ENCODE measurements at places on chromosomes 3 and 15. TPM values are rescaled to one million over a fixed set of nuclear protein-coding genes. Genes with fewer than 3 reads are reported as not detected.

GRCh38 chr3:127710155-127710941 is 37.6 kb downstream of the ABTB1 start:
- no peaks in the 10 kb centered on the region for H3K27me3 ChIP-seq
- no peak overlapping the region for H3K4me3 ChIP-seq
- no peak overlapping the region for H3K27ac ChIP-seq
- peaks cover 4% of the 10 kb centered on the region for H3K4me1 ChIP-seq
- DNase-seq, result peak; percentile 21
- no peaks in the 10 kb centered on the region for H3K36me3 ChIP-seq

GRCh38 chr3:115301364-115301860 is 154.3 kb upstream of the ZBTB20 start:
- H3K27ac ChIP-seq, result no peak overlapping the region
- no peaks in the 10 kb centered on the region for H3K36me3 ChIP-seq
- DNase-seq, result no peak
- no peaks in the 10 kb centered on the region for H3K4me1 ChIP-seq
- H3K4me3 ChIP-seq, result no peak overlapping the region

GRCh38 chr3:48086705-48087104 is 70.5 kb upstream of the MAP4 start:
- H3K36me3 ChIP-seq, result peaks cover 13% of the 10 kb centered on the region
- no peak overlapping the region for H3K27ac ChIP-seq
- DNase-seq, result no peak
- H3K4me1 ChIP-seq, result no peaks in the 10 kb centered on the region
- H3K4me3 ChIP-seq, result peak overlapping the region; percentile 96
- no peaks in the 10 kb centered on the region for H3K27me3 ChIP-seq

- no peak overlapping the region for H3K4me3 ChIP-seq
- H3K36me3 ChIP-seq, result no peaks in the 10 kb centered on the region
- DNase-seq, result no peak
- H3K27me3 ChIP-seq, result peaks cover 6% of the 10 kb centered on the region
These were observed 4.3 kb downstream of the CHL1 start for GRCh38 chr3:200758-201325.

- no peak overlapping the region for H3K27ac ChIP-seq
- DNase-seq, result no peak
- H3K36me3 ChIP-seq, result peaks cover 3% of the 10 kb centered on the region
- no peaks in the 10 kb centered on the region for H3K4me1 ChIP-seq
- H3K4me3 ChIP-seq, result no peak overlapping the region
These were observed 118.2 kb upstream of the GOLIM4 start for GRCh38 chr3:168213920-168214319.

GRCh38 chr15:37941779-37942178 is 7.3 kb downstream of the TMCO5A start:
- DNase-seq, result no peak
- H3K27ac ChIP-seq, result no peak overlapping the region
- H3K4me3 ChIP-seq, result no peak overlapping the region
- H3K27me3 ChIP-seq, result no peaks in the 10 kb centered on the region
- no peaks in the 10 kb centered on the region for H3K4me1 ChIP-seq
- no peaks in the 10 kb centered on the region for H3K36me3 ChIP-seq

DNA sequence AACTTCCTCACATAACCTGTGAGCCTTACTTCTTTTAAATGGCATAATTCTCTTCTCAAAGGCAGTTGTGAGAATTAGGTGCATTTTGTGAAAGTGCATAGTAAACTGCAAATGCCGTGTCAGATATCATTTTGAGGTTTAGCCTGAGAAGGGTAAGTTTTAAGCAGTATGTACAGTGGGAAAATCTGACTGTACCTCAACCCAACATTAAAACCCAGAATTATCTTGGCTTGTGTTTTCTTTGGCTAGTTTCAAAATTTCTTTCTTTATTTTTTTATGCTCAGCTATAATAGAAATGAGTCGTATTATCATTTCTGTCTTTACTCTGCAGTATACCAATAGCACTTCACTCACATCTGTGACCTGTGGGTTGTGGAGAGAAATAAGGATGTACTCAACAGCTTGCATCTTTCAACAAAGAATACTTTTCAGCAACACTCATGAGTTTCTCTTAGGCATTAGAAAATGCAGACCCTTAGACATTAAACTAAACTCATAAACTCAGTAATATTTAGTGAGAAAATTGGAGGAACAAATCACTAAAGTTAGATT is 65.7 kb downstream of the RASA2 start:
- no peaks in the 10 kb centered on the region for H3K4me1 ChIP-seq
- H3K27me3 ChIP-seq, result no peaks in the 10 kb centered on the region
- no peak for DNase-seq
- H3K27ac ChIP-seq, result no peak overlapping the region
- no peaks in the 10 kb centered on the region for H3K36me3 ChIP-seq

GRCh38 chr15:60580650-60581376 is 101.9 kb upstream of the ICE2 start:
- H3K27me3 ChIP-seq, result no peaks in the 10 kb centered on the region
- peaks cover 14% of the 10 kb centered on the region for H3K4me1 ChIP-seq
- no peak overlapping the region for H3K4me3 ChIP-seq
- no peak for DNase-seq

- H3K27me3 ChIP-seq, result peaks cover 9% of the 10 kb centered on the region
- H3K27ac ChIP-seq, result no peak overlapping the region
- H3K36me3 ChIP-seq, result no peaks in the 10 kb centered on the region
- H3K4me1 ChIP-seq, result no peaks in the 10 kb centered on the region
- peak; percentile 53 for DNase-seq
These were observed 63.7 kb downstream of the SLC30A4 start for GRCh38 chr15:45458746-45459403.

DNA sequence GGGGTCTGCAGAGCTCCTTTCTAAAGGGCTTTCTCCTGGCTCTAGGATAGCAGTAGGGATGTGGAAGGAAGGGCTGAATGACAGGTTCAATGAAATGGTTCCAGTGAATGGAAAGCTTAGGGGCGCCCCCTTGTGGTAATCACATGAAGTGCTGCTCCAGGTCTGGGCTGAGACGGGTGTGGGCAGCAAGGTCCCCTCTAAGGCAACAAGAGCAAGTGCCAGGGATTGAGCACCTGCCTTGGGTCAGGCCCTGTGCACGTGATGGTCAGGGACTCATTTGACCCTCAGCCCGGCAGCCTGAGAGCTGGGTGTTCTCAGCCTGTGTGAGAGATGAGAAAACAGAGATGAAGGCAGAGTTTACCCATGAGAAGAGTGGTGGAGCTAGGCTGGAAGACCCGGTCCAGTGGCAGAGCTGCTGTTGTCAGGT is 12.1 kb upstream of the CX3CR1 start:
- H3K4me3 ChIP-seq, result no peak overlapping the region
- no peak overlapping the region for H3K27ac ChIP-seq
- no peaks in the 10 kb centered on the region for H3K4me1 ChIP-seq
- DNase-seq, result peak; percentile 89
- H3K36me3 ChIP-seq, result no peaks in the 10 kb centered on the region

GRCh38 chr3:196440041-196440537 is 7.9 kb upstream of the UBXN7 start:
- H3K27me3 ChIP-seq, result no peaks in the 10 kb centered on the region
- no peak for DNase-seq
- H3K27ac ChIP-seq, result no peak overlapping the region
- H3K36me3 ChIP-seq, result no peaks in the 10 kb centered on the region

DNA sequence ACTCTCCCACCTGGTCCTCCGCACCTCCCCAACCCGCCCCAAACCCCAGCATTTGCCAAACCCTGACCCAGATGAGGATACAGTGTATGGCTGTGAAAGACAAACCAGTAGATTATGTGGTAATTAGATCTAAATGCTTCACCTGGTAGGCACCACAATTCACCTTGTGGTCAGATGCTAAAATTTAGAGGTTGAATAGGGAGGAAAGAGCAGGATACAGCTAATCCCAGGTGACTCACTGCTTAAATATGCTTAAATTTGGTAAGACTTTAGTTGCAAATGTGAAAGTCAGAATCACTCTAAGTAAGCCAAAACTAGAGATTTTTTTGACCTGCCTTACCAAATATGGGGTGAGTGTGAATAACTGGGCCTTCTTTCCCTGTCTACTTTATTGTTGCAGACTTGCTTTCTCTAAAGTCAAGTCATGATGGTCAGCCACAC is 105.5 kb downstream of the MME start:
- H3K27me3 ChIP-seq, result no peaks in the 10 kb centered on the region
- H3K27ac ChIP-seq, result no peak overlapping the region
- H3K4me1 ChIP-seq, result no peaks in the 10 kb centered on the region
- DNase-seq, result peak; percentile 31
- H3K4me3 ChIP-seq, result no peak overlapping the region

DNA sequence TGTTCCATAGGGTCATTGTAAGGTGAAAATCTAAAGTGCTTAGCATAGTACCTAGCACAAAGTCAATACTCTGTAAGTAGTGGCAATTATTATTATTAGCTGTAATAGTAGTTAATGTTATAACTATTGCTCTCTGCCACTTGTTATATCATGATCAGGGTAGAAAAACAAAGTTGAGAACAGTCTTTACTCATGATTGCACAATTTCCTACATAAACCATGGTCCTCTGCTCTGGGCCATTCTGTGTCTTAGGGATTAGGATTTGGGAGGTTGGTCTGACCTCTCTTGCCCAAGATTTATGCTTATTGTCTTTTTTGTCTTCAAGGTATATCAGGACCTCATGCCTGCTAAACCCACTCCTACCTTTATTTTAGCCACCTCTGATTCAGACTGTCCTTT is 4.3 kb upstream of the LRRC58 start:
- no peak for DNase-seq
- H3K4me1 ChIP-seq, result no peaks in the 10 kb centered on the region
- H3K4me3 ChIP-seq, result no peak overlapping the region
- no peaks in the 10 kb centered on the region for H3K27me3 ChIP-seq
- H3K36me3 ChIP-seq, result no peaks in the 10 kb centered on the region
- no peak overlapping the region for H3K27ac ChIP-seq

DNA sequence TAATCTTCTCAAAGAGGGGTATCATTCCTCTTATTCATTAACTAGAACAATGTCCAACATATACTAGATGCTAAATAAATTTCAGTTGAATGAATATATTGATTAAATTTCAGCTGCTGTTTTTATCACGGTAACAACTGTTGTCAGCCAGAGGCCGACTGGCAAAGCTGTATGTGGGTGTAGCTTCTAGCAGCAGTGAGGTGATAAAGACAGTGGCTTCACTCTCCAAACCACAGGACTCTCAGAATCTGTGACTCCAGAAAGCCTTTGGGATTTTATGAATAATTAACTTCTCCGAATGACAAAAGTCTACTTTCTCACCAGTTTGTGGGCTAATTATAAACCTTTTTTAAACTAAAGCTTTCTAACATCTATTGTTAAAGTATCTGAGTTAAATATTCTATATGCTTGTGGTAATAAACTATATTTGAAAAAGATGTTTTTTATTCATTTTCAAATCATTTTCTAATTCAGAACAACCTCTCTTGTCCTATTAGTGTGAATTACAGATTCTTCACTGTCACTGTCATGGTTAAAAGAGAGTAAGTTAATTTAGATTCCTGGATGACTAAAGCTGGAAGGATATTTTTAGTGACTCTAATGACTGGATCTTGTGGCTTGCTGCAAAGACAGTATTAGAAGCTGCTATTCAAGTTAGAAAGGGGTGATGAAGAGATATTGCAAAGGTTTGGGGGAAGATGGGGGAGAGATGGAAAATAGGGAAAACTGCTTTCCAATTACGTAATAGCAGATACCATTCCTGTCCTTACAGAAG is 796.4 kb upstream of the ARPP21 start:
- no peaks in the 10 kb centered on the region for H3K36me3 ChIP-seq
- no peaks in the 10 kb centered on the region for H3K27me3 ChIP-seq
- no peak overlapping the region for H3K27ac ChIP-seq
- no peak overlapping the region for H3K4me3 ChIP-seq
- no peak for DNase-seq

GRCh38 chr3:42508562-42508961 is 6.1 kb downstream of the VIPR1 start:
- peaks cover 7% of the 10 kb centered on the region for H3K4me1 ChIP-seq
- peaks cover under 1% of the 10 kb centered on the region for H3K36me3 ChIP-seq

DNA sequence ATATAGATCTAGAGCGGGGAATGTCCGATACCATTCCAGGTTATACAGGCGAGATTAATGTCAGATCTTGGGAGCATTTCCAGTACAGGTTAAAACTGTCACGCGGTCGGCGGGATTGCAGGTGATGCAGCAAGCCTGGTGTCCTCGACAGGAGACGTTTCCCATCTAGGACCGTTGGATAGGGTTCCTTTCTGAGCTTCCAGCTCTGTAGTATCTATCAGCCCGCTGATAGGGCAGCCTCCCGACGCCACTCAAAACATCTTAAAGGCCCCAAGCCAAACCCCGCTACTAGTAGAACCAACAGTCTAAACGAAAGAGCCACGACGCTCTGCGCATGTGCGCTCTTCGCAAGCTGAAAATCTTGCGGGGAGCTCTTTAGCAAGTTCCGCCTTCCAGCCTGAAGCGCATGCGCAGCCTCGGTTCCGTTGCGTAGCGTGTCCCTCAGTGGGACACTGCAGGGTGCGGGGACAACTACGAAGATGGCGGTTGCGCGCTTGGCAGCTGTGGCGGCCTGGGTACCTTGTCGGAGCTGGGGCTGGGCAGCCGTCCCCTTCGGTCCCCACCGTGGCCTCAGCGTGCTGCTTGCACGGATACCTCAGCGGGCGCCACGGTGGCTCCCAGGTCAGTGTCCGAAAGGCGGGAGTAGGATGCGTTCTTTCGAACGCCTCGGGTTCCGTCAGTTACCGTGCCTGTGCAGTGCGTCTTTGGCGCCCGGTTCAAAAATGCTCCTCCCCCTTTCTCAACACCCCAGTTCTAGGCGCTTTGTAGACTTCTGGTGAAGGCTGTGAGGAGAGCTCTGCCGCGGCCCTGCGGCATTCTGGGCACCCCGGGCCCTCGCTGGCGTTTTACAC is at the start of gene ABHD10:
ABHD10 (plus strand) TSS at position 444 of the 851 bp plus-strand sequence; CDS start at position 480, 36 bp downstream.
- H3K36me3 ChIP-seq, result no peaks in the 10 kb centered on the region
- no peaks in the 10 kb centered on the region for H3K4me1 ChIP-seq
- H3K27me3 ChIP-seq, result no peaks in the 10 kb centered on the region
- peak within 1 kb of the TSS; percentile 87 for H3K4me3 ChIP-seq

GRCh38 chr3:121411523-121411922 is 134.3 kb downstream of the POLQ start:
- DNase-seq, result no peak
- H3K4me3 ChIP-seq, result no peak overlapping the region
- H3K4me1 ChIP-seq, result no peaks in the 10 kb centered on the region
- H3K36me3 ChIP-seq, result no peaks in the 10 kb centered on the region

DNA sequence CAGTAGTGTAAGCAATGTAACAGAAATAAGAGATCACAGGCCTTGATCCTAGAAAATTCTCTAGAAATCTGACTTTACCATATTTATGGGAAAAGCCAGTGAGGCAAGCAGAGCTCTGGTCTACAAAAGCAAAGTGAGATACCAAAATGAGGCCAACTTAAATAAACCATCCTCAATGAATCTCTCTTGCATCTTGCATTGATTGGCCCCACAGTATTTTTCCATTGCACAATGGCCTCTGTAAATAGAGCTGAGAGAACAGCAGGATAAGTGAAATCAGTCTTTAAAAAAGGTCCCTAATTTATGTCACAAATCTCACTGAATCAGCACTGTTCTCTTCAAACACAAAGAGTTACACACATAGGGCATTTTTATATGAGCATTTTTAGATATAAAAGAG is 8.9 kb downstream of the CFAP20DC start:
- H3K4me3 ChIP-seq, result no peak overlapping the region
- no peak overlapping the region for H3K27ac ChIP-seq
- DNase-seq, result no peak
- H3K4me1 ChIP-seq, result no peaks in the 10 kb centered on the region
- no peaks in the 10 kb centered on the region for H3K36me3 ChIP-seq
- no peaks in the 10 kb centered on the region for H3K27me3 ChIP-seq

The SH2D7 gene
- total RNA-seq, result not detected

The KCNMB3 gene
- 1.9 TPM for total RNA-seq

The FGF7 gene
- not detected for total RNA-seq

The CCR1 gene
- not detected for total RNA-seq

The SSUH2 gene
- total RNA-seq, result 0.61 TPM

The GOLGA6D gene
- 0.37 TPM for total RNA-seq

The PFKFB4 gene
- 13.9 TPM for total RNA-seq

The AGTR1 gene
- total RNA-seq, result not detected

The DNAH12 gene
- total RNA-seq, result not detected

The DPH6 gene
- 42.0 TPM for total RNA-seq
